GM04503 (cell line): ENCODE measurements at places on chromosomes 5 and 9.
A peak's percentile ranks its signal among the peaks of the same experiment; 100 is the strongest.

- DNase-seq, result no peak
Observed at GRCh38 chr5:1413611-1414241, 31.5 kb downstream of the SLC6A3 start.

DNA sequence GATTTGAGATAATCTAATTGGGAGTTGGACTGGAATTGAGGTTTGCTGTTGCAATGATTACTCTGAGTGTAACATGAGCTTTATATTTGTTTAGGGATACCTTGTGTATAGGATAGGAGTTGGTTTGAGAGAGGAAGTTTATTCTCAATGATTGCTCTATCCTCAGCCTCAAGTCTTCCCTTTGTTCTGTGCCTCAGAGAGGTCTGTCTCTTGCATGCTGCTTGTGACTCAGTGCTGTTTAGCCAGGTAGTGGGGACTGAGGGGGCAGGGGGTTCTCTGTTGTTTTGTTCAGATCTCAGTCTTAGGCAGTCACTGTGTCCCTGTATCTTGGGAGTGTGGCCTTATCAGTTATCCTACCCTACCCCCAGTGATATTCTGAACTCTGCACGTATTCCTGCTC is 192.1 kb downstream of the SPATA31D1 start:
- DNase-seq, result no peak

DNA sequence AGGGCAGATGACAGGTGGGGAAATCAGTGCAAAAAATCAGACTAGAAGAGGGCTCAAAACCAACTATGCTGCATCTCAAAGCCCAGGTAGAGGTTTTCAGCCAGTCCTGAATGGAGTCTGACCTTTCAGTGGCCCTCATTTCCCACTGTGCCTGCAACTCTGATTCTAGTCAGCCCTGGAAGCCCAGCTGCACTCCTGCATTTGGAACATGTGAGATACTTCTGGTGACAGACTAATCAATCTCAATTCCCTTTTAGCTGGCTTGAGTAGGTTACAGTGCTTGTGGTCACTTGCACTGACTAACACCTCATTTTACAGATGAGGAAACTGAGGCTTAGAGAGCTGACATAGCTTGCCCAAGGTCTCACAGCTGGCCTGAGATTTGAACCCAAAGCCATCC is 7.9 kb upstream of the ACSL6 start:
- DNase-seq, result no peak

DNA sequence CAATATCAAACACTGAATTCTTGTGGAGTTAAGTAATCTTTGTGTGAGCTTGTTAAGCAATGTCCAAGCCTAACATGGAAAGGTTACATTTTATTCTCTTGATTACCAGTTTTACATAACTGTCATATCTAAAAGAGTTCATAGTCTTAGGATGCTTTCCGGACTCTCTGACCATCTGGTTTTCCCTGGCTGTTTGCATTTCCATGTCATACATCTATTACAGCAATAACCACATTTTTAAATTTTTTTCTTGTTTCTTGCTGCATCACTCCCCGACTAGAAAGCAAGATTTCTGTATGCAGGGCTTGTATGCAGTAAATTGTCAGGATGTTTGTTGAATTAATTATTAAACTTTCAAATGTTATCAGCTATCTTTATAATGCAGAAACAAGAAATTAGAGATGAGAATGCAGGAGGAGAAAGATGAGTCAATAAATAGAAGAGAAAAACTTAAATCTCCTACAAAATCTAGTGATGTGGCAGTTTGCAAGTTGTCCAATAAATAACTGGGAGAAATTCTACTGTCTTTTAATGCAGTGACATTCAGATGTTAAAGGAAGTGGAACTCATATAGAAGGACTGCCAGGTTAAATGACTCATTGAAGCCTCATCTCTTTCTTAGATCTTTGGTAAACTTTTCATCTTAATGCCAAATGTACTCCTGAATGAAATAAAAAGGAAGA is 179.6 kb upstream of the SGCD start:
- peak; percentile 80 for DNase-seq

DNA sequence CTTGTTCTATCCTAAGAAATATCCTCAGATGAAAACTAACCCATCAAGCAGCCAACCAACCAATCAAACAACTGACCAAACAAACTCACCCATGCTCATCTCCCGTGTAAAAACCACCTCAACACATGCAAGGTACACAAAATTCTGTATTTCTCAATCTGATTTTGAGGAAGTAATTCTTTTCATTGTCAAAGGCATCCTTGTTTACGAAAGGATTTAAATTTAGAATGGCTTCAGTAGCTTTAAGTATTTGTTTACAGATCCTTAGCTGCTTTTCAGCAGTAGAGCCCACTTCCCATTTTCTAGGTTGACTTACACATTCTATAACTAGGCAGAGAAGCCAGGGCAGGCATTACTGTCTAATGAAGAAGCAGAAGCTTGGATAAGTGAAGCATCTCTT is 78.6 kb downstream of the NTRK2 start:
- DNase-seq, result no peak
